ENCODE measurements at places on chromosomes 12 and 14.

GRCh38 chr14:38901791-38902190 is 201.2 kb downstream of the SEC23A start:
- DNase-seq = no peak

DNA sequence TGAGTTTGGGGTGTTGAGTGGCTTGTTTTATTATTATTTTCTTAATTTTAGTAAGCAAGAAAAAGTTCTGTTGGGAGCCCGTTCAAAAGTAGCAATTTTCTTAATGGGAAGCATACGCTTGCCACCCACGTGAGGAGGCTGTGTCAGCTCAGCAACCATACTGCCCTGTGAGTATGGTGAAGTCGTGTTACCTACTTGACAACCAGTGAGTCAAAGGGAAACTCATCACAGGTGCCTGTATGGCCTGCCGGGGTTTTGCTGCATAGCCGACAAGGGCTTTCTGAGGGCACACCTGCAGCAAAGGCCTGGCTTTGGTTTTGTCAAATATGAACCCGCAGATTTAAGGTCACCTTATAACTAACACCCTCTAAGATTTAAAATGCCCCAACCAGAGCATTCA is 31.1 kb downstream of the PITPNM2 start:
- no peak for DNase-seq

DNA sequence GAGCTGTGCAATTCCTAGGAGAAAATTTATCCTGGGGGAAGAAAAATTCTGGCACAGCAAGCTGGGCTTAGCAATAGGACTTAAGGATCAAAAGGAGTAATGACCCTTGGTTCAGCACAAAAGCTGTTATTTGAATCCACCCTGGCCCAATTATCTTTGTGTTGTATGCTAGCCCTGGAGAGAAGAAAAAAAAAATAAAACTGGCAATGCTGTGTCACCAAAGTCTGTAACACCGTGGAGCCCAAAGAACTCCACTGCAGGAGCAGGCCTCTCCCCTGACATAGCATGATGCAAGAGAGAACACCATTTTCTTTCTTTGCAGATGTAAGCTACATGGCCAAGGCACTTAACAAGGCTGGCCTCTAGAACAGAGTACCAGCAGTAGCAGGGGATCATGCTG is 63.0 kb upstream of the ARHGAP5 start:
- no peak for DNase-seq

GRCh38 chr14:100581228-100582145 is 5.7 kb downstream of the BEGAIN start:
- peak; percentile 46 for DNase-seq

GRCh38 chr12:95922231-95922630 is 20.2 kb downstream of the CCDC38 start:
- DNase-seq = no peak

DNA sequence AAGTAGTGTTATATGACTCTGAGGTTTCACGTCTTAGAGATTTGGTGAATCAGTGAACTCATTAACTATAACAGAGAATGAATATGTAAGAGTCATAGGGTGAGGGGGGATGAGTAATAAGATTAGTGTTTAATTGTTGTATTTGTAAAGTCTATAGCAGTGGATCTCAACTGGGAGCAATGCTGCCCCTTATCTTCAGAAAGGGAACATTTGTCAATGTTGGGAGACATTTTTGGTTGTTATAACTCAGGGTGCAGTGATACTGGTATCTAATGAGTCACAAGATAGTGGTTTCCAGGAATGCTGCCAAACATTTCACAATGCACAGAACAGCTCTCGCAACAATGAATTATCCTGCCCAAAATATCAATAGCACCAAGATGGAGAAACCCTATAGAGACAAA is 1193.7 kb downstream of the GALC start:
- DNase-seq = no peak

GRCh38 chr12:22538311-22538710 is 6.0 kb downstream of the C2CD5 start:
- DNase-seq = no peak

DNA sequence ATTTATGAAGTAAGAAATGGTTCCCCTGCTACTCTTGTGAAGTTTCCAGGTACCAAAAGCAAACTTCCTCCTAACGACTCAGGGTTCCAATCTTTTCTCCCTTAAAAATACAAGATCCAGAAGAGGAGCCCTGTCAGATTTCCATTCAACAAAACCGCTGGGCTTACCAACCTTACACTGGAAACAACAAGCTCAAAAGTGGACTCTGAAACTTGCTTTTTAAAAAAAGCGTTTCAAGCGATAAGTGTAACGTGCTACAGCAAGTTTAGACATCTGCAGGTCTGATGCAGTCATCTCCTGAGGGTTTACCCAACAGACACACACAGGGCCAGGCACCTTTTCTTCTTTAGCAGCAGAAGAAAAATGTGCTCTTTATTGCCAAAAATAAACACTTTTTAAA is 6.9 kb upstream of the CREBL2 start:
- DNase-seq = no peak

- DNase-seq = no peak
Observed at GRCh38 chr14:90814806-90815571, 1.2 kb downstream of the TTC7B start.

DNA sequence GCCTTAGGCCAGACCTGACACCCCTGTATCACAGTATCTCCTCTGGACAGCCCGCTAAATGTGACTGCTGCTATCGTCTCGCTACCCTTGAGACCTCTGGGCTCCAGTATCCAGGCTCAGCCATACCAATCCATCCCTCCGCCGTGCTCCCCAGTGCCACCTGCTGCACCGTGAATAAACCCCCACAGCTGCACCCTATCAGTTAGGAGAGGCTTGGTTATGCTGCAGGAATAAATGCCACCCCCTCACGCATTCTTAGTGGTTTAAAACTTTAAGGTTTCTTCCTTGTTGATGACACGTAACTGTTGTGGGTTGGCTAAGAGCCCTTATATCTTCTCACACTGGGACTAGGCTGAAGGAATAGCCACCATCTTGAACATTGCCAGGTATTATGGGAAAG is 12.1 kb downstream of the CCDC63 start:
- no peak for DNase-seq

DNA sequence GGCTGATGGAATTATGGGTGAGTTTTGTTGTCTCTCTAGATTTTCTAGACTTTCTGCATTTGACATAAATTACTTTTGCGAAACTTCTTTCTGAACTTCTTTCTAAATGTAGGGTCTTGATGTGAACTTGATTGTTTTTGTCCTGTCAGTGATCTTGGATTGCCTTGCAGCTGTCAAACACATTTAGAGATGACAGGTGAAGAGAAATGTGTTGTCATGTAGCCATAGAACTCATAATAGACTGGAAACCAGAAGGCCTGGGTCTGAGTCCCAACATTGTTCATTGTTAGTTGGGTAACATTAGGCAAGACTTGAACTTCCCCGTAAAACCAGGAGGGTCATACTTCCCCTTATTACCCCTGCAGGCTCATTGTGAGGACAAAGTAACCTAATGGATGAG is 109.0 kb downstream of the LRIG3 start:
- no peak for DNase-seq

Measured in suprapubic skin (tissue), 4 donors.